ENCODE measurements at places on chromosomes 13 and 19.

- H3K27me3 ChIP-seq, result no peaks in the 10 kb centered on the region
- no peak for DNase-seq
- H3K4me1 ChIP-seq, result no peaks in the 10 kb centered on the region
- no peak overlapping the region for H3K4me3 ChIP-seq
Observed at GRCh38 chr13:25765266-25765665, 286.6 kb downstream of the SHISA2 start.

DNA sequence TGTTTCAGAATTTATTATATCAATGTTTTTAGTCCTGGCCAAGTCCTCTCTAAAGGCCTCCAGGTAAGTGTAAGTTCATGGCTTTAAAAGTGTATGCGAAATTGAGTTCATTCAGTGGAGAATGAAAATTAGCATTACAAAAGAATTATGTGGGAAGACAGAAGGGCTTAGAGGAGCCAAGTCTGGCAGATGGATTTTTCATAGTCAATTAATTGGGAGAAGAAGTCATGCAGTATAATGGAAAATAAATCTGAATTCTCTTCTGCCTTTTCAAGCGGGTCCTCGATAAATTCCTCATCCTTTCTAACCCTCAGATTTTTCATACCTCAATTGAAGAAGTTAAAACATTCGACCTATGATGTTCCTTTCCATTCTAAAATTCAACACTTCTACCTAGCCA lies 394.2 kb downstream of the ITGBL1 start:
- H3K4me3 ChIP-seq, result no peak overlapping the region
- no peak for DNase-seq
- H3K27ac ChIP-seq, result no peak overlapping the region
- H3K27me3 ChIP-seq, result no peaks in the 10 kb centered on the region
- H3K36me3 ChIP-seq, result no peaks in the 10 kb centered on the region

DNA sequence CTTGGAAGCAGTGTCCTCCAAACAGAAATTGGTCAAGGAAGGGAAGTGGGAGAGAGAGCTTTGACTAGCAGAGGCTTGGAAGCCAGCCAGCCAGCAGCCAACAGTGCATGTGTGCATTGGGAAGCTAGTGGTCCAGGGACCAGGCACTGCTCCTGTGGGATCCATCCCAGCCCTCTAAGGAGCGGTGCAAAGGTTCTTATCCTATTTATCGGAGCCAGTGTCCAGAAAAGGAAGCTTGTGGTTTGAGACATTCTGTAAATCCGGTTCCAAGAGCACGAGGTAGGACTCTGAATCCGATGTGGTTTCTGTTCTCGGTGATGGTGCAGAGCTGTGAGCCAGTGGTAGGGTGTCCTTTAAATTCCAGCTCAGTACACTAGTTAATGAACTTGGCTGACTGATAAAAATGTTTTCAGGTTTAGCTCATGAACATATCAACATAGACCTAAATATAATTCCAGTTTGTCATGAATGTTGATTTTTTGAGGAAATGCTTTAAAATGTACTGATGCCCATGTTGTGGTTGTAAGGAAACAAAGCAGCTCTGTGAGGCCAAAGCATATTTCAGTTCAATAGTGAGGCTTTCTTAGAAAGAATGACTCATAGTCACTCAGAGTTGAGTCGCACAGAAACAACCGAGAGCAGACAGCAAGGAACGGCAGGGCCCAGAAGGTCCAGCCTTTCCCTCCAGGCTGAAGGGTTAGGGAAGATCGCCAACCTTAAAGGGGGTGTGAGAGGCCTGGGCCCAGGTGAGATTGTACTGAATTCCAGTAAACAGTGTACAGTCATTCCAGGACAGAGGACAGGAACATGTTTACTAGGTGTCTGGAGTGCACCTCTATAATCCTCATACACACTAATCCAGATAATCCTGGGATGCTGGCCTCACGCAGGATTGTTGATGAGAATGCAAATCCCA lies 21.5 kb upstream of the GARRE1 start:
- no peak overlapping the region for H3K27ac ChIP-seq
- peaks cover 4% of the 10 kb centered on the region for H3K36me3 ChIP-seq
- no peaks in the 10 kb centered on the region for H3K4me1 ChIP-seq
- no peak overlapping the region for H3K4me3 ChIP-seq

- peaks cover 1% of the 10 kb centered on the region for H3K36me3 ChIP-seq
- H3K4me1 ChIP-seq, result no peaks in the 10 kb centered on the region
- H3K27ac ChIP-seq, result peak overlapping the region; percentile 81
- peaks cover 6% of the 10 kb centered on the region for H3K27me3 ChIP-seq
- H3K4me3 ChIP-seq, result peak overlapping the region; percentile 74
Observed at GRCh38 chr19:4064496-4065260, 2.0 kb downstream of the ZBTB7A start.

DNA sequence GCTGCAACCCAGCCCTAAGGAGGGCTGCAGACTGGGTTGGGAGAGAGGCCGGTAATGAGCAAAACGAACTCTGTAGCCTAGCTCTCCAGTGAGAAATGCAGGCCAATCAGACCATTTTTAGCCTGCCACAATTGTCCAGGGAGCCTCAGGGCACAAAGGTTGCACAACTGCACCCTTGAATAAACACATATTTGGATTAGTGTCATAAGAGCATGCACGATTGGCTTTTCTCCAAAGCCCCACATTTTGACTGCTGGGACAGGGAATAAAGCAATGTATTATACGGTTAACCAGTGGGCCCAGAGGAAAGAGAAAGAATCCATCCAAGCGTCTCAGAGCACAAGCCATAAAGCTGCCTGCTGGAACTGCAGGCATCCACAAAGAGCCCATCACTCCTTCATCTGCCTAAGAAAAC lies 729.4 kb upstream of the SGCG start:
- H3K27me3 ChIP-seq, result no peaks in the 10 kb centered on the region
- H3K4me3 ChIP-seq, result no peak overlapping the region
- no peaks in the 10 kb centered on the region for H3K4me1 ChIP-seq
- no peak for DNase-seq

- no peak overlapping the region for H3K27ac ChIP-seq
- no peaks in the 10 kb centered on the region for H3K36me3 ChIP-seq
- no peaks in the 10 kb centered on the region for H3K27me3 ChIP-seq
- H3K4me3 ChIP-seq, result no peak overlapping the region
- DNase-seq, result no peak
Observed at GRCh38 chr19:38409631-38410133, 6.8 kb downstream of the FAM98C start.

DNA sequence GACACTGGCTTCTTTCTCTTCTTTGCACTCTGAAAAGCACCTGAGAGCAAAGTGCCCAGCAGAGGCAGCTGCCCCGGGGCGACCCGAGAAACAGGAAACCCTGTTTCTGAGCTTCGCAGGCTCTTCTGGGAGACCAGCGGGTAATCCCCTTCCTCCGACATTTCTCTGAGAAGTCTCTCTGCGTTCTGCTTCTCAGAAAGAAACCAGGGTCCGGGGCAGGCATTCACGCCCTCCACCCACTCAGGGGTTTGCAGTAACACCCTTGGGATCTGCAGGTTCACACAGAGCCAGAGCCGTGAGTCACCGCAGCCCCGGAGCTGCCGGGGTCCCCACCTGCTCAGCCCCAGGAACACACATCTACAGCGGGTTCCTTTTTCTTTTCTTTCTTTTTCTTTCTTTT lies 86.0 kb downstream of the GADD45B start:
- no peaks in the 10 kb centered on the region for H3K27me3 ChIP-seq
- H3K4me1 ChIP-seq, result no peaks in the 10 kb centered on the region
- H3K36me3 ChIP-seq, result no peaks in the 10 kb centered on the region

DNA sequence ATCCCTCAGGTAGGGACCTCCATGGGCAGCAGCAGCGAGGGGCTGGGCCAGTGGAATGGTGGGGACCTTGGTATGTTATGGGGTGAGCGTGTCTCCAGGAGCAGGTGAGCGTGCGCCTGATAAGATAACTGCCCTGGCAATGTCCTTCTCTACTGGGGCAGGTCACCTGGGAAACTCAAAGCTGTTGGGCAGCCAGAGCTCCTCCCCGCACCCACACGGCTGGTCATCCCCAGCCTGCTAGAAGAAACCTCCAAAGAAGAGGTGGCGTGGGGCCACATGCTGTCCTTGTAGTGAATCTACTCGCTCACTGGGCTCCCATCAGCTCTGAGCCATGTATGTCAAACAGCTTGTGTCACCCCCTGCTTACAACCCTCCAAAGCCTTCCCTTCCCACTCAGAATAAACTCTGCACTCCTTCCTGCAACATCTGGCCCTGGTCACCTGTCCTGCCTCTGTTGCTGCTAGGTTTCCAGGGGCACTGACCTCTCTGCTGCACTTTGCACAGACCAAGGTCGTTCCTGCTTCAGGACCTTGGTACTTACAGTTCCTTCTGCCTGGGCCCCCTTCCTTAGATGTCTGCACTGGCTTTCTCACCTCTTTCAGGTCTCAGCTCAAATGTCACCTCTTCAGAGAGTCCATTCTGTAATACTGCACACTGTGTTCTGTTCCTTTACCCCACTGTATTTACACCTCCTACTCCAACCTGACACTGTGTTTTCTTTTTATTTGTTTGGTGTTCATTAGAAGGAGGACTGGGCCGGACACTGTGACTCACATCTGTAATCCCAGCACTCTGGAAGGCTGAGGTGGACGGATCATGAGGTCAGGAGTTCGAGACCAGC lies 1.8 kb upstream of the ATP4A start:
- DNase-seq, result no peak
- no peak overlapping the region for H3K4me3 ChIP-seq
- no peaks in the 10 kb centered on the region for H3K27me3 ChIP-seq
- no peak overlapping the region for H3K27ac ChIP-seq
- no peaks in the 10 kb centered on the region for H3K4me1 ChIP-seq

DNA sequence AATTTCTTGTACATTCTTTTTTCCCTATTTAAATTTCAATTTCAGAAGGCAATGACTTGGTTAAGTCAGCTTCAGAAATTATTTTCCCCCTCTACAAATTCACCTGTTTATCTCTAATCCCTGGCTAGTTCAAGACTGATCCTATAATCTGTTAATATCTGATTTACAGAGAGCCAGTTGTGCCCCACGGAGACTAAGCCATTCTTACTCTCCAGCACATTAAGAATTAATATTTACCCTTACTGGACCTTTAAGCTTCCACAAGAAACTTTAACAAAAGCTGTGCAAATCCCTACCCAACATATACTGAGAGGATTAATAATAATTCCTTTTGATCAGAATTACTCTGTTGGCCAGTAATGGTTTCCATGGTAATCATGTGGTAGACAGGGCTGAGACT lies 786.2 kb downstream of the PCDH9 start:
- H3K4me1 ChIP-seq, result no peaks in the 10 kb centered on the region
- H3K4me3 ChIP-seq, result no peak overlapping the region
- H3K36me3 ChIP-seq, result no peaks in the 10 kb centered on the region
- H3K27ac ChIP-seq, result no peak overlapping the region

- H3K4me1 ChIP-seq, result no peaks in the 10 kb centered on the region
- DNase-seq, result no peak
- no peaks in the 10 kb centered on the region for H3K36me3 ChIP-seq
Observed at GRCh38 chr19:23925285-23925684, 10.6 kb downstream of the ZNF726 start.

DNA sequence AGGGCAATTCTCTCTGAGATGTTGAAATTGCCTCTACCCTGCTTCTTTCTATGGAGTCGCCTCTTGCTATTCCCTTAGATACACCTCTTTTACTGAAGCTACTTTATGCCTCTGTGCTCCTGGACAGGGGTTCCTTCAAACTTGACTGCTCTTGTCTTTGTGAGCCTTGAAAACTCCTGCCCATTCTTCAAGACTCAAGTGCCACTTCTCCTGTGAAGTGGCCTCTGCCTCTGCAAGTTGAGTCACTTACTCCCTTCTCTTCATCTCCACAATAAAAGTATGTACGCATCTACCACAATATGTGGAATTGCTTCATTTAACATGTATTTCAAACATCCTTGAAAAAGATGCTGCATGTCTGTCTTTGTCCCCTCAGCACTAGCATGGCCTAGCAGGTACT lies 66.0 kb upstream of the TPP2 start:
- no peak overlapping the region for H3K27ac ChIP-seq
- H3K36me3 ChIP-seq, result no peaks in the 10 kb centered on the region
- DNase-seq, result no peak

GRCh38 chr19:50550594-50550966 lies 17.7 kb downstream of the LRRC4B start:
- no peak overlapping the region for H3K27ac ChIP-seq
- H3K4me1 ChIP-seq, result no peaks in the 10 kb centered on the region
- no peaks in the 10 kb centered on the region for H3K36me3 ChIP-seq
- peaks cover 15% of the 10 kb centered on the region for H3K27me3 ChIP-seq
- no peak overlapping the region for H3K4me3 ChIP-seq

DNA sequence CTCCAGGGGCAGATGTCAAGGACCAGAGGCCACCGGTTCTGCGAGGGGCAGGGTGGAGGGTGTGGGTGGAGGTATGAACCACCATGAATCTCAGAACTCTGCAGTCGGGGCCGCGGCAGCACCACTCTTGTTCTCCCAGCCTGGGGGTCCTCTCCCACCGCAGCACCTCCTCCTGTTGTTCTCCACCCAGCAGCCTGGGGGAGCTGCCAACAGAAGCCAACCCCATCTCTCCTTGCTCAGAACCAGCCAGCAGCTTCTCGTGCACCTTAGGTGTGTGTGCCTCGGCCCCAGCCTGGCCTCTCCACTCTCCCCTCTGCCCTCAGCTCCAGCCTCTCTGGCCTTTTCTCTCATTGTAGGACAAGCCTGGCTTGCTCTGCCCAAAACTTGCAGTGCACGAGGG lies 31.9 kb upstream of the CCNE1 start:
- H3K4me3 ChIP-seq, result no peak overlapping the region
- no peak for DNase-seq
- no peaks in the 10 kb centered on the region for H3K4me1 ChIP-seq
- no peaks in the 10 kb centered on the region for H3K27me3 ChIP-seq

GRCh38 chr13:111367340-111367739 lies 46.9 kb downstream of the TEX29 start:
- H3K27me3 ChIP-seq, result no peaks in the 10 kb centered on the region
- no peaks in the 10 kb centered on the region for H3K4me1 ChIP-seq
- H3K36me3 ChIP-seq, result no peaks in the 10 kb centered on the region
- DNase-seq, result no peak

- H3K27me3 ChIP-seq, result no peaks in the 10 kb centered on the region
- H3K36me3 ChIP-seq, result no peaks in the 10 kb centered on the region
- DNase-seq, result no peak
- H3K27ac ChIP-seq, result no peak overlapping the region
- no peaks in the 10 kb centered on the region for H3K4me1 ChIP-seq
Observed at GRCh38 chr13:48176781-48177180, 56.2 kb upstream of the ITM2B start.

Data from mesendoderm (in vitro differentiated cells).